ENCODE measurements at places on chromosomes 4 and X.

- DNase-seq: peak; percentile 80
Measured at GRCh38 chr4:80138551-80139538, 58.5 kb upstream of the PRDM8 start.

DNA sequence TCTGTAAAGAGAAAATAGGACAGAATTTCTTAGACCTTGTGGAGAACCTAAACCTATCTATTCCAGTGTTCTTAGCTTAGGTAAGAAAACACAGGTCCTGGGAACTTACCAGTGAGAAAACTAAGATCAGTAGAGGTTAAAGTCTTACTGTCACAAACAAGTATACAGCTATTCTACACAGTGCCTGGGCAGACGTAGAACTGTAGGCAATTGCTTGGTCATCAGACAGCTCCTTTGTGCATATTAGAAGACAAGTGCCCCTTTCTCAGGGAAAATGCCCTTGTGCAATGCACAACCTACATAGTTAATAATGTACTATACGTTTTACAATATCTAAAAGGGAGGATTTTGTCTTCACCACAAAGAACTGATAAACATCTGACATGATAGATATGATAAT lies 86.6 kb upstream of the JADE1 start:
- DNase-seq: no peak

GRCh38 chr4:5355846-5356245 lies 304.6 kb downstream of the STK32B start:
- DNase-seq: no peak

DNA sequence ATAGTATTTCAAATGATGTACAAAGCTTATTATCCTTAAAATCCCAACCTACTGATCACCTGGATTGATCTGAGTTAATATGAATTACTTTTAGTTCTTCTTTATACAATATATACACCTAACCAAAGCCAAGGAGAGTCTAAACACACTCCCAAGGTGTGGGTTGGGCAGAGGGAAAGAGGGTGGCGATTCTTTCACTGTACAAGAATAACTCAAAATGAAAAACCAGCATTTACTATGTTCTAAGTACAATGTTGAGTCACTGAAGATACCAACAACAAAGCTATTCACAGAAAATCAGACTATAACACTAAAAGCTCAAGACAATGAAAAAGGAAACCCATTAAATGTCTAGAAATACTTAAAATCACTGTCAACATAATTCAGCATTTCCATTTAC lies 46.6 kb downstream of the ANKRD17 start:
- DNase-seq: no peak

GRCh38 chr4:122772986-122773385 lies 40.5 kb downstream of the BBS12 start:
- DNase-seq: no peak

- no peak for DNase-seq
Measured at GRCh38 chr4:87525636-87526295, 3.4 kb downstream of the SPARCL1 start.

DNA sequence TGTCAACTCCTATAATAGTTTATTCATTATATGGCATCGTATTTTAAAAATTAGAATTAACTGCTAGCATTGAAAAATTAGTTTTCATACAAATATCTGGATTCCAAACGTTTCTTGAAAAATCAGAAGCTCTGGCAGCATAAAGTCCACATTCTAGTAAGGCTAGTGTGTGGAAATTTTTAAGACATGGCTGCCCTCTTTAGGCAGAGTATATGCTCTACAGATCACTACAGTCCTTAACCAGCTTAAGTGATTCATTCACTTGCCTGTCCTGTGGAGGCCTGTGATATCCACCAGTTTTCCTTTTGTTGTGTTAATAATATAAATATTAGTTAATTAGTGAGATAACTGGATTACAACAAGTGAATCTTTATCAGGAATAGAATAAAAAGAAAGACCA lies 287.2 kb downstream of the OPHN1 start:
- DNase-seq: no peak

DNA sequence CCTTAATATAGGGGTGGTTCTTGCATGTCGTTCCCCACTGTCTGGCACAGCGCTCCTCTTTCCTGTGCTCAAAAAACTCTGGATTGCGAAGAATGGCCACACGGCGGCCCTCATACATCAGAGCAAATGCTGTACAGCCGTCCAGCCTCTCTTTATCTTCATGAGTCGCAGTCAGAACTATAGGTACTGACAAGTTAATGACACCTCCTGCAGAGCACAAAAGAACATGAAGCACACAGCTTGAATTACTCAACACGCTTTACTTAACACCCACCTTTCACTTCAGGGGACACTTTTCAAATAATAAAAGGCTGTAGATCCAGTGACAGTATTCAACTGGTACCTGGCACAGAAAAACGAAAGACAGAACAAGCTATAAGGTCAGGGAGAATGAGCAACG lies 65.3 kb downstream of the PAPSS1 start:
- no peak for DNase-seq

- DNase-seq: no peak
Measured at GRCh38 chr4:109886303-109886702, 26.4 kb upstream of the EGF start.

DNA sequence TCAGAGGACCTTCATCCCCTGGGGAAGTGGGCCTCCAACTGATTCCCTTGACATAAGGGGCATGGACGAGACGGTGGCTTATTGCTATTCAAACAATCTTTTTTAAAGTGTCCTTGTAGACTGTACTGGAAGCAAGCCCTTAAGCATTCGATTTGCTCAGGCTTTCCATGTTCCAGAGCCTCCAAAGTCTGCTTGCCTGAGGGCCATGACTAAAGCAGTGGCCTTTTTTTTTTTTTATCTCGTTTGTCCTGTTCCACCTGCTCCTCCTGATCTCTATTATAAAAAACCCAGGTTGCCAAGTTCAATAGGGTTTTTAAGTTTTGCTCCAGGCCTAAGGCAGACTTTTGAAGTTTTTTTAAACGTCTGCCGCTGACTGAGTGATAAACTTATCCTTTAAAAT lies 103.7 kb upstream of the AADAT start:
- no peak for DNase-seq

DNA sequence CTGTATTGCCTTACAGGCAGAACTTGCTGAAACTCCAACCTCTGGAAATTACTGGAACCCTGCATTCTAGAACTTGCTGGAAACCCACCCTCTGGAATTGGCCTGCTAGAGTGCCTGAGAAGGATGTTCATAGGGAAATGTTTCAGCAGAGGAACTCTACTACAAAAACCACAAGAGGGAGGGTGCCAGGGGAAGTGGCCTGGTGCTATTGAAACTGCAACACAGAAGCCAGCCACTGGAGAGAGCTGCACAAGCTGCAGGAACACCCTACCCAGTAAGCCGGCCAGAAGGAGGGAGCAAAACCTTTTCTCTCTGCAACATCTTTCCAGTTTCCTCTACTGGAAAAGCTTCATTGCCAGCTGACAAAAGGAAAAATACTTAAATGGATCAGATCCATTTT lies 2.5 kb upstream of the BRWD3 start:
- peak; percentile 66 for DNase-seq

- DNase-seq: no peak
Measured at GRCh38 chr4:35912174-35912573, 332.1 kb downstream of the ARAP2 start.

GRCh38 chr4:177386278-177386815 lies 55.9 kb downstream of the AGA start:
- no peak for DNase-seq

DNA sequence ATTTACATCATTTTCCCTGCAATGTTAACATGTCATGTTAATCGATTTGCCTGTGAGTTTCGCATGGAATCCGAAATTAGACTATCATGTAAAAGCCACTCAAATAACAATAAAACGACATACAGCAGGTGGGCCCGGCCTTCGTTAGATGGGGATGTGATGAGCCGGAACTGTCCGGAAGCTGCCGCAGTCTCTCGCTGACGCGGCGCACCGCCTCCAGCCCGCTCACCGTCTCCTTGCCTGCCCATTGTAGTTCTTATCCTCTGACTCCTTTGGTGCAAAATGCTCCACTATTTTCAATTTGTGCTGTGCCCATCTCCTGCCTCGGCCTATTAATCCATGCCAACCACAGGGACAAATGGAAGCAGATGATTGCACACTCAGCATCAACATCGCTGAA lies 877.5 kb upstream of the TENM3 start:
- DNase-seq: no peak

DNA sequence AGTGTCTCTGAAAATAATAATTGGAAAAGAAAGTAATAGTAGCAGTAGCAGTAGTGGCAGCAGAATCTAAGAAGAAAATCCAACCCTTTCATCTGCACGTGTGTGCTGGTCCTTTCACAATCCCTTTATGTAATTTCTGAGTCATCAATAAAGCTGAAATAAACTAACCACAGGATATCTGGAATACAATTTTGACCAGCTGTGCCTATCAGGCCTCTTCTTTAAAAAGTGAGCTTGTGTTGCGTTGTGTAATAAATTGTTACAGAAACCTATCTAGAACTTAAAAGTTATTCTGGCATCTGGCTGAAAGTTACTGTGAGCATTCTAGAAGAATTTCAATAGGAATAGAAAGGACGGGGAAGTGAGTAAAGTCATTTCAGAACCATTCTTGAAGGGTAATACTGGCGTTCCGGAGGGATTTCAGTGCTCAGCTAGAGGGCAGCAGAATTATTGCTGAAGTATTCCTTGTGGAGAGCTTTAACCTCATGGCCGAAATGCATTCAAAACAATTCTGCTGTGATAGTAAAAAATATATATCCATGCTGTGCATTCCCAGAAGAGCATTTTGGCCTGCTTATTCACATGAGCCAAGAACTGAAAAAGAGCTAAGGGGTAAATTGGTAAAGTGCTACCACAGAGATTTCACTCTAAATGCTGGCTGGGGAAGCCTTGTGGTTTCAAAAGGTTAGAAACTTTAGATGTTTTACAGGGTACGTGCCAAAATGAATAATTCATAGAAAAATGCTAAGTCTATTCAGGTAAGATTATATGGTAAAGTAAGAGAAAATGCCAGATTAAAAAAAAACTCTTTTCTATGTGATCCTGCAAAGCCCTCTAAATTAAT lies 260.6 kb downstream of the NKX6-1 start:
- DNase-seq: no peak

GRCh38 chr4:158255727-158256324 lies 45.5 kb downstream of the TMEM144 start:
- no peak for DNase-seq

GRCh38 chrX:1581132-1581531 lies 10.3 kb upstream of the AKAP17A start:
- peak; percentile 87 for DNase-seq

DNA sequence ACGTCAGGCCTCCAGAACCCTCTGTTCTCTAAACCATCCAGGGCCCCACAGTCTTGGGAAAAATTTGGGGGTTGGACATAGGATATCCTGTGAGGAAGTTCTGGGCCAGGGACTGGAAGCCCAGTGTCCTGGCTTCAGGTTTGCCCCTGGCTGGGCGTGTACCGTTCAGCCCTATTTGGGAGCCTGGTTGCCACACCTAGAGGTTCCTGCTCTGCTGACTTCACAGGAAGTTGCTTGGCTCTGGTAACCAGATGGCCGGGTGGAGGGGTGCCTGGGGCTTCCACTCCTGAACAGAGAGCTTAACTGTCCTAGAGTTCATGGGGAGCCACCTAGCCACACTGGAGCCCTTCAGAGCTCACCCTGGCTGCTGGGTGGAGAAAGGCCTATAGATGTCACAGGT lies 1.1 kb downstream of the TAFAZZIN start:
- peak; percentile 69 for DNase-seq

DNA sequence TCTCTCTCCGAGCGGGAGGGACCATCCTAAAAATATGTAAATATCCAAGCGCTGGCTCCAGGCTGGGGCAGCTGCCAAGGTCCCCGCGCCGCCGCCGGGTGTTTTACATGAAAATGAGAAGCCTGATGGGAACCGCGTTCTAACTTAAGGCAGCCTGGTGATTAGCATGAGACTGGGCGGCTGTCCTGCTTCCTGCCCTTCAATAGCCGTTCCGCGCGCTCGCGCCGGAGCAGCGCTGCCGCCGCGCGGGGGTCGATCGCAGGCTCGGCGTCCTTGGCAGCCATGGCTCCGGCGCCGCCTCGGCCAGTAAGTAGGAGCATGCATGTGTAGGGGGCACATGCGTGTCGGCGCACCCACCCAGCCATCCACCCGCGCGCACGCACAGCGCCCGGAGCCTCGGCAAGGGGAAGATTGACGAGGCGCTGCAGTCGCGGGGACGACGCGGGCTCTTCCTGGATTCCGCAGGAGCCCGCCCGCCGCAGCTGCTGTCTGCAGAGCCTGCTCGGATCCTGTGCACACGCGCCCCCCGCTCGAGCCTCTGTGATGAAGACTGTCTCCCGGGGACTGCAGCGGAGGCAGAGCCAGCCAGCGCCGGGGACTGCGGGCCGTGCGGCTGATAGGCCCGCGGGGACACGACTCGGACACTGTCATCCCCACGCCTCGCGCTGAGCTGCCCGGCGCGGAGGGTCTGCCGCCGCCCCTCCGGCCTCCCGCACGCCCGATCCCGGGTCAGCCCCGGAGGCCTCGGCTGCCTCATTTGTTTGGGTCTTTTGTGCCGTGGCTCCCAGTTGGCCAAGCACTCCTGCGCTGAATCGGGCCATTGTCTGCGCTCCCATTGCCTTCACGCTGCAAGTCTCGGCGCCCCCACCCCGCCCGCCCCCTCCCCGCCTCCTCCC lies 734 bp downstream of the STOX2 start:
- DNase-seq: no peak

- no peak for DNase-seq
Measured at GRCh38 chrX:140249088-140249487, 255.8 kb downstream of the SOX3 start.
